ENCODE measurements at places on chromosomes 2 and 18.

- no peak for DNase-seq
Measured at GRCh38 chr2:136386046-136386445, 268.1 kb upstream of the CXCR4 start.

- no peak for DNase-seq
Measured at GRCh38 chr2:647003-647560, 30.1 kb downstream of the TMEM18 start.

- DNase-seq, result no peak
Measured at GRCh38 chr2:177295484-177295883, 31.0 kb upstream of the NFE2L2 start.

- DNase-seq, result no peak
Measured at GRCh38 chr2:121529439-121530211, 1.1 kb upstream of the RNU4ATAC start.
